ENCODE measurements at places on chromosomes 16 and 17.

- no peak for DNase-seq
- no peak overlapping the region for H3K4me3 ChIP-seq
- H3K27me3 ChIP-seq, result no peaks in the 10 kb centered on the region
Measured at GRCh38 chr17:73612031-73612472, 32.2 kb downstream of the SDK2 start.

- no peak for DNase-seq
- peaks cover 35% of the 10 kb centered on the region for H3K4me1 ChIP-seq
- peaks cover 17% of the 10 kb centered on the region for H3K36me3 ChIP-seq
- no peak overlapping the region for H3K4me3 ChIP-seq
Measured at GRCh38 chr17:80822021-80822699, 169.5 kb upstream of the CHMP6 start.

- H3K27ac ChIP-seq, result peak overlapping the region; percentile 13
- H3K27me3 ChIP-seq, result no peaks in the 10 kb centered on the region
- H3K36me3 ChIP-seq, result peaks cover 36% of the 10 kb centered on the region
- no peak overlapping the region for H3K4me3 ChIP-seq
Measured at GRCh38 chr16:84737192-84738011, 37.6 kb downstream of the USP10 start.

DNA sequence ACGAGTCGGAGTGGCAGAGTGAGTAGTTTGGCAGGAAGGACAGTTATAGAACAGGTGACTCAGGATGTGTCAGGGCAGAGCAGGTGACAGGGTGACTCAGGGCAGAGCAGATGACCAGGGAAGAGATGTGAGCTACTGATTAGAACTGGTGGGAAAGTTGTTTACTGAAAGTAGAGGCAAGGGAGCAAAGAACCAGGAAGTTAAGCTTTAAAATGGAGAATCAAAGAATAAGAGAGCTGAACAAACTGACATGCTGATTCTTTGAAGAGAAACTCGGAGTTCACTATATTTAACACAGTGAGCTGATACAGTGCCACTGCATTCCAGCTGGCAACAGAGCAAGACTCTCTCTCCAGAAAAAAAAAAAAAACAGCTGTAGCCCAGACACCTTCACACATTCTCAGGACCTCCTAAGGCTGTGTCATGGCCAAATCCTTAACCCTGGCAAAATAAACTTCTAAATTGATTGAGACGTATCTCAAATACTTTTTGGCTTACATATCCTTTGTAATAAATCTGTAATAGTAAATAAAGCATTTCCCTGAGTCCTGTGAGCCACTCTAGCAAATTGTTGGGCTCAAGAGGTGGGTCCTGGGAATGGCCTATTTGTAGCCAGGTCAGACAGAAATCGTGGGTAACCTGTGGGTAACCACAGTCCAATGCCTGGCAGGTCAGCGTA is 12.3 kb upstream of the UBE2I start:
- DNase-seq, result peak; percentile 37
- H3K4me1 ChIP-seq, result peaks cover 8% of the 10 kb centered on the region
- no peak overlapping the region for H3K4me3 ChIP-seq
- no peaks in the 10 kb centered on the region for H3K36me3 ChIP-seq
- no peak overlapping the region for H3K27ac ChIP-seq

DNA sequence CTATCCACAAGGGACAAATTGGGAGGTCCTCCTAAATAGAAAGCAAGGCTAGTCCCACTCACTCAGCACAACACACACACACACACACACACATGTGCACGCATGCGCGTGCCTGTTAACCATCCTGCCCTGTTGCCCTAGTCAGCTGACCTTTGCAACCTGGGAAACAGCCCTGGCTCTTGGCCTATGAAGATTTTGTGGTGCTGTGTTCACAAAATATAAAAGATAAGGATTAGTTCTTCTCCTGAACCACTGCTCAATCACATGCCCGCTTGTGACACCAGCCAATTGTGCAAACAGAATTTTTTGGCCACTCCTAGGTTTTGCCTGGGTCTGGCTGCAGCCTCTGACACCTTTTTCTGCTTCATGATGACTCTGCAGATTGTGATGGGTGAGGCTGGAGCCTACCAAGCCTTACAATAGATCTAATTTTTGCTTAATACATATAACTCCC is 3.3 kb upstream of the CES1 start:
- H3K27me3 ChIP-seq, result peaks cover 1% of the 10 kb centered on the region
- no peak overlapping the region for H3K4me3 ChIP-seq
- no peaks in the 10 kb centered on the region for H3K36me3 ChIP-seq

DNA sequence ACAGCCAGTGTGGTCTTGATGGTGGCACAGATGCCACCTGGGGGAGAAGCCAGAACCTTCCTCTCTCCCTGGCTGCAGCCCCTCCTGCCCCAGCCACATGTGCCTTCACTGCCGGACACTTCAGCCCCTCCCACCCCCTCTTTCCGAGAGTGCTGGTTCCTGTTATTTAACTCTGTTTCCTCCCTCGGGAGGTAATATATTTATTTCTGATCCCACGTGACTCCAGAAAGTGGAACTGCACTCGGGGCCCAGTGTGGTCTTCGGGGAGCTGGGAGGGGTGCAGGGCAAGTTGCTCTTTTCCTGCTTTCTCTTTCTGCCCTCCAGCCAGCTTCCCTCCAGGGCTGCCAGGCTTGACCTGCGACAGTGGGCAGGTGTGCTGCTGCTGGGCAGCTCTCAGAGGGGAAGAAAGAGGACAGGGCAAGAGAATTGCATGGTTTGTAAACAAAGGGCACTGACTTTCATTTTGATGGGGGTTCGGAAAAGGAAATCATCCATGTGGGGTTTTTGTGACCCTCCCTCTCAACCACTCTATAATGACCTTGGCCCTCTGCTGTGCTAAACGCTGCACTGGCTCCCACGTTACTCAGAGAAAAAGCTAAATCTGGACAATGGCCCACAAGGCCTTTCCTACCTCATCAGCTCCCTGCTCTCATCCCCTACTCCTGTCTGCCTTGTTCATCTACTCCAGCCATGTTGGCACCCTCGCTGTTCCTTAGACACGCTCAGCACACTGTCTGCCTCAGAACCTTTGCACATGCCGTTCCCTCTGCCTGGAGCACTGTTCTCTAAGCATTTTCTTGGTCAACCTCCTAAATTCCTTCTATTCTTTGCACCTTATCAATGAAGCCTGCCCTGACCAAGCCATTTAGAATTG is 8.2 kb upstream of the CIITA start:
- no peak overlapping the region for H3K4me3 ChIP-seq
- no peak overlapping the region for H3K27ac ChIP-seq
- peaks cover 15% of the 10 kb centered on the region for H3K27me3 ChIP-seq
- no peak for DNase-seq
- no peaks in the 10 kb centered on the region for H3K36me3 ChIP-seq
- H3K4me1 ChIP-seq, result peaks cover 36% of the 10 kb centered on the region

DNA sequence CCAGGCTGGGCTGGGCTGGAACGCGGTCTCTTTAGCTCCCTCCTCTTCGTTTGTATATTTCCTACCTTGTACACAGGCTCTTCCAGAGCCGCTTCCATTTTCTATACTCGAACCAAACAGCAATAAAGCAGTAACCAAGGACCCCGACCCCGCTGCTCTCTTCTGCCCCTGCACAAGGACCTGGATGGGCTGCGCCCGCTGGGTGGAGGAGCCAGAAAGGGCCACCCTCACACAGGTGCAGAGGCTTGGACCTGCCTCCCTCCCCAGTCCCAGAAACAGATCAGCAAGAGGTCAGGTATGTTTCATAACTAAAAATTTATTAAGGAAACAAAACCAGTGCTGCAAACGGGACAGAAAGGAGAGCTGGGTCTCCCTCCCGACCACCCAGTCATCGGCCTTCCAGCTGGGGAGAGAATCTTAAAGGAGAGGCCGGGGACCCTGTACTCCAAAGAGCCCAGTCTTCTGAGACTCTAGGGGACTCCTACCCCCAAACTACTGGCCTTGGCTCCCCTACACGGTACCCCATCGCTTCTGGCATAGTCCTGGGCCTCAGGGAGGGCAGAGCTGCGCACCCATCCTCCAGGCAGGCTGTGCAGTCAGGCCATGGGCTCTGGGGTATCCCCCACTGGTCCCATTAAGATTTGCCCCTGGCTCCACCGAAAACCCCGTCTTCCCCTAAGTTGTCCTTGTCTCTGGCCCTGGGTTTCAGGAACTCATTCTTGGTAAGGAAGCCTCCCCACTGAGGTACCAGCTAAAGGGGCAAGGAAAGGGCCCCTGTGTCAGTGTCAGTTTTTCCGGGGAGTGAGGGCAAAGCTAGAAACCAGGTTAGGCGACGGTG is 4.9 kb downstream of the HIC1 start:
- H3K27me3 ChIP-seq, result no peaks in the 10 kb centered on the region
- H3K4me3 ChIP-seq, result peak overlapping the region; percentile 36
- H3K4me1 ChIP-seq, result peaks cover 11% of the 10 kb centered on the region
- H3K36me3 ChIP-seq, result peaks cover 55% of the 10 kb centered on the region

DNA sequence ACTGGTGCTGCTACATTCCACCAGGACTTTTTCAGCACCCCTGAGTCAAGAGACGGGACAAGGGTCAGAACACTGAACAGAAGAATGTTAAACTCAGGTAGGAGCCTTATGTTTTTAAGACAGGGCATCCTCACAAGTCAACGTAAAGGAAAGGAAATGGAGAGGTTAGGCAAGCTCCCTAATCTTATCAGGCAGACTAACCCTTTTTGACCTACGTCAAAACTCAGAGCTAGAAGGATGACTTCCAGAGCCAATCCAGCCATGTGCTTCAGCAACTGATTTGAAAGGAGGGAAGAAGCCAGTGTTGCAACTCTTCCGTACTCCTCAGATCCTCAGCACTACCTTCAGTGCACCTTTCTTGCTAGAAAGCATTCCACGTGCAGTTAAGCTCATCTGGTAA is 46.8 kb downstream of the REXO5 start:
- peaks cover 10% of the 10 kb centered on the region for H3K4me1 ChIP-seq
- no peaks in the 10 kb centered on the region for H3K27me3 ChIP-seq
- DNase-seq, result no peak
- no peak overlapping the region for H3K4me3 ChIP-seq
- H3K27ac ChIP-seq, result no peak overlapping the region
- peaks cover 2% of the 10 kb centered on the region for H3K36me3 ChIP-seq

GRCh38 chr16:14263011-14263410 is 191.9 kb downstream of the MRTFB start:
- peaks cover 26% of the 10 kb centered on the region for H3K36me3 ChIP-seq
- H3K4me3 ChIP-seq, result no peak overlapping the region
- no peaks in the 10 kb centered on the region for H3K27me3 ChIP-seq
- no peak overlapping the region for H3K27ac ChIP-seq

DNA sequence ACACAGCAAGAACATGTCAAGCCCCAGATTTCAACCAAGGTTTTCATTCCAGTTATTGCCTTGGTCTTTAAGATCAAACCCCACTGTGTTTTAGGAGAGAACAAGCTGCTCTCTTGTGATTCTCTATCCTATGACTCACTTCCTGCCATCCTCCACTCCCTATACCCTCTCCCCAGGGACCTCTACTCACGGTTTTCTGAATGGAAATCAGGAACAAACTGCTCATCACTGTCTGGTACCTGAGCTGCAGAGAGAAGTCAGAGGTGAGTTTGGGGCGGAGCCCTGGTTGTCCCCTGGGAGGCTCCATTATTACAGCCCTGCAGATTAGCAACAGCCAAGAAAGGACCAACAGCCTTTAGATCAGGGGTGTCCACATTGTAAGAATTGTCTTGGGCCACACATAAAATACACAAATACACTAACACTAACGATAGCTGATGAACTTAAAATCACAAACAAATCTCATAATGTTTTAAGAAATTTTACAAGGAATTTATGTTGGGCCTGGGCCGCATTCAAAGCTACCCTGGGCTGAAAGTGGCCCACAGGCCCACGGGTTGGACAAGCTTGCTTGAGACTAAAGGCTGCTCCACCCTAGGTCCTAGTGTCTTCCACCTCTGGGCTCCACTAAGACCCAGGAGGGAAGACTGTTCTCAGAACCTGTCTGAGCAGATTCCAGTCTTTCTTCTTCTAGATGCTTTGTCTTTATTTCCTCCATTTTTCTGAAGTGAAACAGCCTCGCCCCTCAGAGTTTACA is 9.7 kb downstream of the ETV4 start:
- H3K27me3 ChIP-seq, result no peaks in the 10 kb centered on the region
- H3K4me3 ChIP-seq, result no peak overlapping the region
- H3K4me1 ChIP-seq, result peaks cover 7% of the 10 kb centered on the region
- no peak for DNase-seq
